ENCODE measurements at places on chromosomes 3 and 15.

DNA sequence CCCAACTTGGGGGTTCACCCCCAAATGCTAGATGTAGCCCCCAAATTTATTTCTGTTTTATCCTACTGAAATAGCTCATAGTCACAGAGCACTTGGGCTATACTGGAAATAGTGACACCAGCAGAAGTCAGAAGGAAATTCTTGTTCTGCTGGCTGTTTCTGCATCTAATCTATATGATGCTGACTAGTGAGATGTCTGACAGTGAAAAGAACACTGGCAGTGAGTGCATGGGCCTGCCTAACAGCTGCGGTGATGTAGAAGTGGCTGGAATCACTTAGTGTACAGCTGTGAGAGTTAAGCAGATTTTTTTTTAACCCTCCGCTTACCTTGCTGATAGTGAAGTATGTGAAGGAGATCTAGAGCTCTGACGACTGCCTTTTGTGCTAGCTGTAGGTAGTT is 14.0 kb downstream of the TTC14 start:
- DNase-seq: no peak

- DNase-seq: peak; percentile 79
These were observed 30.9 kb downstream of the CCNL1 start for GRCh38 chr3:157128771-157129681.

GRCh38 chr3:57382933-57383332 is 90.4 kb upstream of the ASB14 start:
- DNase-seq: peak; percentile 16

DNA sequence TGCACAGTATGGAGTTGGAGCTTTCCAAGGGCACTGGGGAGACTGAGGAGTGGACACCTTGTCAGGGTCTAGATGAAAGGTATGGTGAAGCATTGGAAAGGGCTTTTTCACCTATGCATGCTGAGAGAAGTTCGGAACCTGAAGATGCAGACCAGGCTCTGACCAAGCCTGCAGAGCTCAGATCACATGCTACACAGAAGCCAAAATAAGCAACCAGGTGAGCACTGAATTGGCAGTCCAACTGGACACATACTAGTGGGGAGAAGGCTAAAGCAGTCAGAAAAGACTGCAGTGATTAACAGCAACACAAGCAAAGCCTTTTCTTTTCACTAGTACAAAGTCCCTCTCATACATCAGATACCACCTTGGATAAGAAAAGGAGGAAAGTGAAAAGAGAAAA is 238.3 kb upstream of the PLSCR5 start:
- DNase-seq: no peak
